Ovary (tissue), 10 donors: ENCODE measurements at places on chromosomes 7 and 10.

- DNase-seq, result no peak
- no peaks in the 10 kb centered on the region for H3K36me3 ChIP-seq
- H3K4me1 ChIP-seq, result no peaks in the 10 kb centered on the region
These were observed 41.8 kb downstream of the HABP2 start for GRCh38 chr10:113594652-113595051.

DNA sequence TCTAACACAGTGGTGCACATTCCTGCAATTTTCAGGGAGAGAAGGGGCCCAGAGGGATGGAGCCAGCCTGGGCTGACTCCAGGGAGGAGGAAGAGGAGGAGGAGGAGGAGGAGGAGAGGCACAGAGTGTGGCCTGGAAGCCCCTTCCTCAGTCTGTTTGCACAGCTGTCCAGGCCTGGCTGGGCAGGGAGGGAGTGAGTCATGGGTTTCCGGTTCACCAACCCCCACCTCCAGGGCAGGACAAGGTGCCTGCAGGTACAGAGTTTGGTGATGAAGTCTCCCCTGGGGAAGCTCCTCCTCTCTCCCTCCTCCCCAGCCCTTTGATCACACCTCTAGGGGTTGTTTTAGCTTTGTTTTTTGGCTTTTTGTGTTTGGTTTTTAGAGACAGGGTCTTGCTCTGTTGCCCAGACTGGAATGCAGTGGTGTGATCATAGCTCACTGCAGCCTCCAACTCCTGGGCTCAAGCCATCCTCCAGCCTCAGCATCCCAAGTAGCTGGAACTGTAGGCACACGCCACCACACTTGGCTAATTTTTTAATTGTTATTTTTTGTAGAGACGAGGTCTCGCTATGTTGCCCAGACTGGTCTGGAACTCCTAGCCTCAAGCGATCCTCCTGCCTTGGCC lies 77.5 kb upstream of the CUX1 start:
- no peak overlapping the region for H3K4me3 ChIP-seq
- H3K4me1 ChIP-seq, result no peaks in the 10 kb centered on the region
- H3K27ac ChIP-seq, result no peak overlapping the region
- H3K36me3 ChIP-seq, result no peaks in the 10 kb centered on the region
- DNase-seq, result no peak

- H3K36me3 ChIP-seq, result no peaks in the 10 kb centered on the region
- H3K27ac ChIP-seq, result no peak overlapping the region
- DNase-seq, result no peak
- peaks cover 8% of the 10 kb centered on the region for H3K4me1 ChIP-seq
These were observed 86.0 kb downstream of the ARID5B start for GRCh38 chr10:61987537-61987936.

DNA sequence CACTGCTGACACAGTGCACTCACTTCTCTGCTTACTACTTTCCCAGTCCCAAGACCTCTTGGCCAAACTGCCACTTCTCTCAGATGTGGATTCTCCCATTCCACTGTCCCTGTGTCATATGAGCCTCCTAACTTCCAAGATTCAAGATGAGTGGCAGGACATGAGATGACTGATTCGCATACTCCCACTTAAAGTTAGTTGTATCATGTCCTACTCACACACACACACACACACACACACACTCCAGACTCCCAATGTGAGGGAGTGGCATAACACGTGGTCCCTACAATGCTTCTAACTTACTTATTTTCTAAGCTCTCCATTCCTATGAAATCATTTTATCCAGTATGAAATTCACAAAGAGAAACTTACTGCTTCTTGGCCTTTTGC lies 67.0 kb upstream of the CAV2 start:
- no peak overlapping the region for H3K4me3 ChIP-seq
- no peak overlapping the region for H3K27ac ChIP-seq
- H3K27me3 ChIP-seq, result no peaks in the 10 kb centered on the region
- H3K36me3 ChIP-seq, result no peaks in the 10 kb centered on the region
- DNase-seq, result no peak

- no peaks in the 10 kb centered on the region for H3K36me3 ChIP-seq
- no peaks in the 10 kb centered on the region for H3K27me3 ChIP-seq
- H3K27ac ChIP-seq, result no peak overlapping the region
- DNase-seq, result no peak
These were observed 174.2 kb upstream of the NPVF start for GRCh38 chr7:25402532-25402931.

GRCh38 chr10:10665750-10666149 lies 351.9 kb upstream of the CELF2 start:
- peak overlapping the region; percentile 9 for H3K27ac ChIP-seq
- no peak for DNase-seq
- no peaks in the 10 kb centered on the region for H3K27me3 ChIP-seq
- H3K36me3 ChIP-seq, result no peaks in the 10 kb centered on the region
- H3K4me3 ChIP-seq, result no peak overlapping the region

GRCh38 chr7:124672011-124672410 lies 93.6 kb downstream of the GPR37 start:
- no peak overlapping the region for H3K27ac ChIP-seq
- no peaks in the 10 kb centered on the region for H3K4me1 ChIP-seq
- no peak for DNase-seq
- H3K4me3 ChIP-seq, result no peak overlapping the region
- H3K27me3 ChIP-seq, result no peaks in the 10 kb centered on the region
- H3K36me3 ChIP-seq, result no peaks in the 10 kb centered on the region

DNA sequence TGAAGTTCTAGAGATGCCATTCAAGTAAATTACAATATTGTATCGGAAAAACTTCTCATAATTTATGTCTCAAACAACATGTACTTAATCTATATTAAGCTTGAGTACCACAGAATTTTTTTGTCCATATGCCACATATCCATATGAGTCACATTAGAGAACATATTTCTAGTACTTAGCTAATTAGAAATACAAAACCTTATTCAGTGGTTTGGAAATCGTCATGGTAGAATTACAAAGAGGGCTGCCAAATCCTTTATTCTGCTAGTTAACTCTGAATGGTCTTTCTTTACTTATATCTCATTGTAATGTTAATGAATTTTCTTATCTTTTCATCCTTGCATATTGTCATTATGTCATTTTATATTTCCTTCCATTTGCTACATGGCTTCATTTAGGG lies 9.0 kb upstream of the VIM start:
- H3K27me3 ChIP-seq, result no peaks in the 10 kb centered on the region
- H3K27ac ChIP-seq, result no peak overlapping the region
- no peaks in the 10 kb centered on the region for H3K36me3 ChIP-seq
- peaks cover 7% of the 10 kb centered on the region for H3K4me1 ChIP-seq

DNA sequence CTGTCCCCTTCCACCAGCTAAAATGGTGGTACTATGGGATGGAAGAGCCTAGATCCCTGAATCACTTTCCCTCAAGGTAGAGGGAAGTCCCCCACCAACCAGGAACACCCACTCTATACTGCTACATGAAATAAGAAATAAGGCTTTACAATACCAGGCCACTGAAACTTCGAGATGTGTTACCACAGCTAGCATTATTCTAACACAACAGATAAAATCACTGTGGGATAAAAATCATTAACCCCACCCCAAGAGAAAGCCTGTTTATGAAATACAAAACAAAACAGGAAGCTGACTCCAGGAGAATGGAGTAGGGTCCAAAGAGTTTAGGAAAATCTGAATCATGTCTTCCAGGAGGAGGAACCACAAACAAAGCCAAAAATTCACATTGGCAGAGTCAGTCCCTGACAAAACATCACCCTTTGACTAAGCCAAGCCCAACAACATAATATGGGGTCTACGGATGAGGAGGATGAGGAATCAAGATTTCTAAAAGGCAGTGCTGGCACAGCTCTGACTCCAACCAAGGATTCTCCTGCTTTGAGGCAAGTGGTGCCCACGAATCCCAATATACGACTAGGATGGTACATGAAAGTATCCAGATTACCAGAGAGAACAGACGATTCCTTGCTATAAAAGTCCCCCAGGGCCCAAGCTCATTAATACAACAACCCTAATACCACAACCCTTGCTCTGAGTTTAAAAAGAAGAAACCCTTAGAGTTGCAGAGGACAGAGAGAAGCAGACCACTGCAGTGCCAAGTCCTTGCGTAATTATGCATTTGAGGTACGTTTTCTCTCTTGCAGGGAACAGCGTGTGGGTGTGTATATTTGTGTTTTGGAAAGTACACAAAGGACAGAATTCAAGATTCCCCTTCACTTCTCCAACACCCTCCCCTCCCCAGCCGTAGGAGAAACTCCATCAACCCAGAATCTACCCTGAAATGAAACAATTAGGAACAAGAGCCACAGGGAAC lies 23.7 kb downstream of the XPNPEP1 start:
- peaks cover 36% of the 10 kb centered on the region for H3K4me1 ChIP-seq
- no peak overlapping the region for H3K4me3 ChIP-seq
- no peak for DNase-seq

DNA sequence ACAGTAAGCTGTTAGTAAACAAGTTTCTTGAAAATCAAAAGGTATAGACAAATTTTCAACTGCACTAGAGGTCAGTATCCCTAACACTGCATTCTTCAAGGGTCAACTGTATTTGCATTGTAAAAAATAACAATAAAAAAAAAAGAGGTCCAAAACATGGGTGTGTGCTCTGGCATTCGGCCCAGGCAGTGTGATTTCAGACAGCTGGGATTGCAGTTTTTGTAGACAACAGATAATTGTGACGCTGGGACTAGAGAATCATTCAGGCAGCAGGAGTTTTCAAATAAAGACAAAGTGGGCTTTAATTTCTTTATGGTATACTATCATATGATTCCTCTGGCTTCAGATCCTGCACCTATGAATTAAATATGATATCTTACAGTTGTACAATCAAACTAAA lies 543.2 kb upstream of the SEMA3D start:
- H3K27ac ChIP-seq, result no peak overlapping the region
- no peaks in the 10 kb centered on the region for H3K4me1 ChIP-seq
- H3K4me3 ChIP-seq, result no peak overlapping the region

GRCh38 chr10:70478191-70479164 lies at the start of gene PALD1:
TSS of gene PALD1 (plus strand) at chr10:70478767. CDS start at chr10:70525952, 47,185 bp downstream.
- H3K27me3 ChIP-seq, result no peaks in the 10 kb centered on the region
- DNase-seq, result peak; percentile 76
- peaks cover 27% of the 10 kb centered on the region for H3K4me1 ChIP-seq
- no peaks in the 10 kb centered on the region for H3K36me3 ChIP-seq
- peak within 1 kb of the TSS; percentile 4 for H3K27ac ChIP-seq

GRCh38 chr10:114905450-114905849 lies 32.5 kb upstream of the TRUB1 start:
- H3K4me1 ChIP-seq, result no peaks in the 10 kb centered on the region
- H3K36me3 ChIP-seq, result no peaks in the 10 kb centered on the region
- H3K4me3 ChIP-seq, result no peak overlapping the region
- H3K27ac ChIP-seq, result no peak overlapping the region
- no peak for DNase-seq

DNA sequence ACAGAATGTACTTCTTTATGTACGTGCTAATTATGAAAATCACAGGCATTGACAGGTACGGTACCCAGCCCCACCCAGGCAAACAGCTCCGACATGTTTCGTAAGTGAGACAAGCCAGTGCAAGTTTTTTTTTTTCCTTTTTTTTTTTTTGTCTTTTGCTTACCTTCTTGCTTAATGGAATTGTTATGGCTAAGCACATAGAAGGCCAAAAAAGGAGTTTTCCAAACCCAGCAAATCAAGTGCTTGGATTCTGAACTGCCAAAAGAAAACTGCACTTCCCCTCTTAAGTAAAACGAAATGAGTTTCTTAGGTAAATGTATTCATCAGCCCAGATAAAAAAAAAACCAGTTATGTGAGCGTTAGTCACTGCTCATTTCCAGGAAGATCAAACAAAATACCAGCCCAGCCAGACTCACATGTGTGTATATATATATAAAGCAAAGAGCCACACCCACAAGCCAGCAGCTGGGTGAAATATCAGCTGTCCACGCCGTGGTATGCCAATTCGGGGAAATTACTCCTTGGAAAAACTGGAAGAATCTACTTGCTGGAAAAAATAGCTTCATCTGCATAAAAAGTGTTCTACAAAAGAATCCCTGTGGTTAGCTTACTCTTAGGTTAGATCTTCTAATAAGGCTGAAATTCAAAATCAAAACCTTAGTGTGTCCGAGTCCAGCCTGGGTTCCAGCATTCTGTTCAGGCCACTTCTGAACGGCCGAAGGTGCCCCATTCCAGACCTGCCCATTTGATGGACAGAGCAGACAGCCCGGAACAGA lies 8.0 kb downstream of the KLF6 start:
- H3K27ac ChIP-seq, result peak overlapping the region; percentile 6
- H3K27me3 ChIP-seq, result no peaks in the 10 kb centered on the region
- no peaks in the 10 kb centered on the region for H3K36me3 ChIP-seq
- H3K4me1 ChIP-seq, result peaks cover 16% of the 10 kb centered on the region
- no peak overlapping the region for H3K4me3 ChIP-seq
- peak; percentile 45 for DNase-seq
